COR-L47 (cell line): ENCODE measurements at places on chromosomes 5 and 9.

- no peak for DNase-seq
Observed at GRCh38 chr9:130755377-130756007, 61.9 kb downstream of the EXOSC2 start.

- DNase-seq = no peak
Observed at GRCh38 chr5:107275333-107275732, 395.4 kb downstream of the EFNA5 start.

GRCh38 chr9:132585954-132586829 is 3.8 kb downstream of the BARHL1 start:
- no peak for DNase-seq

DNA sequence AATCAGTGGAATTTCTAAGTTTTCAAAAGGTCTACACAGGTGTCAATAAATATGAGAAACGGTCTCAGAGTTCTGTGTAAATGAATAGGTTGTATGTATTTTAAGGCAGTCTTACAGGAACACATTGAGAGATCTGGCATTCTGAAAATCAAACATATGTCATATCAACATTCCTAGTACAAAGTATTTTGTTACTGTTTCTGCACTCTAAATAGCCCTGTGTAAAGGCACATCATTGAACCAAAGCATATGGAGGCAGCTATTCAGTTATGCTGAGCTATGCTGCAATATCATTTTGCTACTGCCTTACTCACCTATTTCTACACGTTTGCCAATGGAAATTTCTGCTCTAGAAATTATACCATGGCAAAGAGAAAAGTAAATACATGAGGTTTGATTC is 379.1 kb downstream of the KIAA0825 start:
- no peak for DNase-seq

- DNase-seq = no peak
Observed at GRCh38 chr9:129762985-129763926, 10.4 kb upstream of the PTGES start.

DNA sequence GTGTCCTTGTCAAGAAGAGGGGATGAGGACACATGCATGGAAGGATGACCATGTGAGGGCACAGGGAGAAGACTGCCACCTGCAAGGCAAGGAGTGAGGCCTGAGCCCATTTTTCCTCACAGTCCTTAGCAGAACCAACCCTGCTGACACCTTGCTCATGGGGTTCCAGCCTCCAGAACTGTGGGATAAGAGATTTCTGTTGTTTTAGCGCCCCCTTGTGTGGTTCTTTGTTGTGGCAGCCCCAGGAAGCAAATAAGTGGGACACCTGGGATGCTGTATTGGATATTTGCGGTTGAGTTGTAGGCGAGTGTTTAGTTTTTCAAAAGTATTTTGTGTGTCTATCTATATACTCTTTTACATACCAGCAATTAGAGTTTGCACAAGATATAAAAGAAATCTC is 206.4 kb downstream of the NXNL2 start:
- no peak for DNase-seq

DNA sequence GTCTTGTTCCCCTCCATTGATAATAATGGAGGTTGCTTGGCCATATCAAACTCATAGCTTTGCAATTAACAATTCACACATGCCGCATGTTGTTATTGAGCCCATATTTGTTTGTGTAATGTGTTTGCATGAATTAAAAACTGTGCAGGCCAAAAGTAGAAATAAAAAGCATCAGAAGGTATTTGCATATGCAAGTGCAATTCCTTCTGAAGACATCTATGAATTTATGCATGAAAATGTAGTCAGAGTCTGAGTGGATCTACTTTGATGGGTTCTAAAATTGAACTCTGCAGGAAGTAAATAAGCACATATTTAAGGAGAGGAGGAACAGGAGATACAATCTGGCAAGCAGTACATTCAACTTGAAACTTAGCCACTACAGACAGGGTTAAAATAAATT is 1004.6 kb upstream of the WWC1 start:
- DNase-seq = no peak

DNA sequence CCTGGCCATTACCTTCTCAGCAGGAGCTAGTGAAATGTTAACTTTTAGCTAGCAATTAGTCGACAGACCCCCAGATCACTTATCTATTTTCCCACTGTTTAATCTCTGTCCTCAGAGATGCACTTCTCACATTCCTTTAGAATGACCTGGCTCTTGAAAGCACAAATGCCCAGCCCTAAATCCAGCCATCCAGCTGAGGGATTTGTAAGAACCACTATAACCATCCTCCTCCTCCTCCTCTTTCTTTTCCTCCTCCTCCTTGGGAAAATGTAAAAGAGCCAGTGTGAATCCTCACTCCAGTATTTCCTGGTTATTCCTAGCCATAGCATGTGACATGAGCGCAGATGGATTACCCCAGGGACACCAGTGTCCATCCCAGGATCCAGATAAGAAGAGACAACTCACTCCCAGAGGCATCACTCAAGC is 124.3 kb downstream of the ENC1 start:
- no peak for DNase-seq

DNA sequence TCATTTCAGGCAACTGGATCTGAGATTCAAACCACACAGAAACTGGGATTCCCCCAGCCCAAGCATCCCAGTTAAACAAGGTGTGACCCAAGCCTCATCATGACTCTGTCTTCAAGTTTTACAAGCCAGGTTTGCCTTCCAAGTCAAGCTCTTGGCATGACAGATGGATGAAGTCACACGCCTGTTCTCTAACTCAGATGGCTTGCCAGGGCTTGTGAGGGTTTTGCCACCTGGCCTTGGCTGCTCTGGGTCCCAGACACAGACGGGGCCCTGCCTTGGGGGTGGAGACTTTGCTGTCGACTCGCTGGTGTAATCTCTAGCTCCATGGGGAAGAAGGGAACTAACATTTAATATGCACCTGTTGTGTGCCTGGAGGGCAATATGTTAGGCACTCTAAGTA is 95.8 kb upstream of the RARS1 start:
- DNase-seq = no peak

DNA sequence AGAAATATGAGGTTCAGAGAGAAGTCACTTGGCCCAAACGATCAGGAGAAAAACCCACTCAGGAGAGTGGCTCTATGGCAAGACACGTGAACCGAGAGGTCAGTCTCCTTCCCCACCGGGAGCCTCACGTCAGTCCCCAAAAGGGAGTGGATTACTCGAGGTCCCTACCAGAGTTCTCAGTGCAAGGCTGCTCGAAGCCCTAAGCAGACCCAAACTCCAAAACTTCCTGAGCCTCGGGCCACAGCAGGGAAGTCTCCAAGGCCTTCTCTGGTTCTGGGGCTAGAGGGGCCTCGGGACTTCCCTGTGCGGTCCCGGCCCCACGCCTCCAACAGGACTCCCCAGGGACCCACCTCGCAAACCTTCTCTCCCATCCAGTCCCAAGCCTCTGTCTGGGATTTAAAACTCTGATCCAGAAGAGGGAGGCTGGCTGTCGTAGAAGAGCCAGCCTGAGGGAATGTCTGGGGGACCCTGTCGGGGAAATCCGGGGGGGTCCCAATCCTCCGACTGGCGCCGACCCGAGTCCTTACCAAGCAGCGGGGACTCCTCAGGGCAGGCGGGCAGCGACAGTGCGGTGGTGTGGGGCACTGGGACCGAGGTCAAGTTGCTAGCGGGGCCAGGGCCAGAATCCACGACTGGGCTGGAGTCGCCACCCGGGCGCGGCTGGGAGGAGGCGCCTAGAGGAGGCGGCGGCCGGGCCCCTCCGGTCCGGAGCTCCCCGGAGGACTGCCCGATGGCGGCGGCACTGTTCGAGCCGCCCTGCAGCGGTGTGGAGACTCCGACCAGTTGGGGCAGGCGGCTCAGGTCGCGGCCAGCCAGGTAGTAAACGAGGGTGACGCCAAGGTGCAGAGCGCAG is 679 bp downstream of the B4GALT1 start:
- no peak for DNase-seq

DNA sequence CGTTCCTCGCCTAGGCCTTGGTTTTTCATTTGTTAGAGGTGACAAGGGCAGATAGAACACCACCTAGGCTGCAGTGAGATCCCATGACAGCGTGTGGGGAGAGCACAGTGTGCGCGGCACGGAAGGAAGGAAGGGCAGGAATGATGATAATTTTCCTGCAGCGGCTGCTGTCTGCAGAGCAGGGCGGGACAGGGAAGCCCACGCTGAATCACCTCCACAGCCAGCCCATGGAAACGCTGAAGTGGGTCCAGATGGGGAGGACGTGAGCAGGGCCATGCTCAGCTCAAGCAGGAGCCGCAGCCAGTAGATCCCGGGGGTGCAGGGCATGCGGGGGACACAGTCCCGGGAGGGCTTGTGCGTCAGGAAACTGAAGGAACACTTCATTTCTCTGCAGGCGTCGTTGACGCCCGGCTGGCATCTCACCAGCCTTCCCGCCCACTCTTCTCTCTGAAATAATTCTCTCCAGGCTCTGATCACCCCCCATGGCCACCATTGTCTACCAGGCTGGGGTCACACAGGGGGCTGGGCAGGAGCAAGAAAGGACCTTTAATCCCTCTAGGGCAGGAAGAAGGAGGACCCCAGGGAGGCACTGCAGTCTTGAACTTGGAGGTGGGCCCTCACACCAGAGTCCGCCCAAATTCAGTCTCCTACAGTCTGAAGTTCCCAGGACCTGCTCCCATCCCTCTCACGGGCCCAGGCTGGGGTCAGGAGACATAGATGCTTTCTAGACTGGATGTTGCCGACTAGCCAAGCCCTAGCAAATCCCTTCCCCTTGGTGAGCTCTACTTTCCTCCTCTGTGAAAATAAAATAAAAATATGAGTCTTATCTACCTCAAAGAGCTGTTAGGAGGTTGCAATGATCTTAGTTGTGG is 20.9 kb upstream of the SYNPO start:
- DNase-seq = no peak

- DNase-seq = no peak
Observed at GRCh38 chr5:130995254-130995515, 169.9 kb downstream of the HINT1 start.

DNA sequence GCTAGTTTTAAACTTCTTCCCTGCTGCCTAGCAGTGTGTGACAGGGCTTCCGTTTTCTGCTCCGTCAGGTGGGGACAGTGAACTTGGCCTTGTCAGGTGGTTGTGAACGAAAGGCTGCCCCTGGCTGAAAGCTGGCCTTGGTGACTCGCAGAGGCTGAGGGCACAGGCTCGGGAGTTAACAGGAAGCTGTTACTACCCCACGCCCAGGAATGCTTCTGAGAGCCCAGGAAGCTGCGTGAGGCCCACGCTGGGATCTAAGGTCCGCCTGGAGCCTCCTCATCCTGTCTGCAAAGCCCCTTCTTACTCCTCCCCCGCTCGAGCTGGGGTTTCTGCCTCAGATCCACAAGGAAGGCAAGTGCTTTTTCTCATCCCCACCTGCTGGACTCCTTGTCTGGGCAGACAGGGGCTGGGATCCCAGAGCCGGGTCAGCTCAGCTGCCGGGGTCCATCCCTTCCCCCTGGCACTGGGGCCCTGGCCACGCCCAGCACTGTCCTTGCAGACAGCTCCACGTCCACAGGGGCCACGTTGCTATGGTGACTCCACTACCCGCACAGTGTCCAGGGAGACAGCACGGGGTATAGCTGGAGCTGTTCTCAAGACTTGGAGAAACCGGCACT is 124.7 kb upstream of the TBC1D2 start:
- DNase-seq = no peak

DNA sequence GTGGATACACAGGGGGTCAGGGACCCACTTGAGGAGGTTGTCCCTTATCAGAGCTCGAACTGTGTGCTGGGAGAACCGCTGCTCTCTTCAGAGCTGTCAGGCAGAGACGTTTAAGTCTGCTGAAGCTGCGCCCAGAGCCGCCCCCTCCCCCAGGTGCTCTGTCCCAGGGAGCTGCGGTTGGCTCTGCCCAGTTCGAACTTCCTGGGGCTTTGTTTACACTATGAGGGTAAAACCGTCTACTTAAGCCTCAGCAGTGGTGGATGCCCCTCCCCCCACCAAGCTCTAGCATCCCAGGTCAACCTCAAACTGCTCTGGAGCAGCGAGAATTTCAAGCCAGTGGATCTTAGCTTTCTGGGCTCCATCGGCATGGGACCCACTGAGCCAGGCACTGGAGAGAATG is 15.9 kb downstream of the SRD5A1 start:
- no peak for DNase-seq

DNA sequence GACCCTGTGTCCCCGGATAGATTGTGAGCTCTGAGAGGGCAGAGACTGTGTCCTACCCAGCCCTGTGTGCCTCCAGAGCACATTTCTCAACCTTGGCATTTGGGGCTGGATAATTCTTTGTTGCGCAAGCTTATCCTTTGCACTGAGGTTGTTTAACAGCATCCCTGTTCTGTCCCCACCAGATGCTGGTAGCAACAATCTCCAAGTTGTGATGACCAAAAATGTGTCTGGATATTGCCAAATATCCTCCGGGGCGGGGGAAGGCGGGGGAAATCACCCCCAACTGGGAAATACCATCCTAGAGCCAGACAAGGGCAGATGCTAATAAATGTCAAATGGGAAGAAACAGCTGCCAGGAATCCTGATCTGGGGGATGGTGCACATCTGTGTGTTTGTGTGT is 24.0 kb upstream of the TNIP1 start:
- no peak for DNase-seq

DNA sequence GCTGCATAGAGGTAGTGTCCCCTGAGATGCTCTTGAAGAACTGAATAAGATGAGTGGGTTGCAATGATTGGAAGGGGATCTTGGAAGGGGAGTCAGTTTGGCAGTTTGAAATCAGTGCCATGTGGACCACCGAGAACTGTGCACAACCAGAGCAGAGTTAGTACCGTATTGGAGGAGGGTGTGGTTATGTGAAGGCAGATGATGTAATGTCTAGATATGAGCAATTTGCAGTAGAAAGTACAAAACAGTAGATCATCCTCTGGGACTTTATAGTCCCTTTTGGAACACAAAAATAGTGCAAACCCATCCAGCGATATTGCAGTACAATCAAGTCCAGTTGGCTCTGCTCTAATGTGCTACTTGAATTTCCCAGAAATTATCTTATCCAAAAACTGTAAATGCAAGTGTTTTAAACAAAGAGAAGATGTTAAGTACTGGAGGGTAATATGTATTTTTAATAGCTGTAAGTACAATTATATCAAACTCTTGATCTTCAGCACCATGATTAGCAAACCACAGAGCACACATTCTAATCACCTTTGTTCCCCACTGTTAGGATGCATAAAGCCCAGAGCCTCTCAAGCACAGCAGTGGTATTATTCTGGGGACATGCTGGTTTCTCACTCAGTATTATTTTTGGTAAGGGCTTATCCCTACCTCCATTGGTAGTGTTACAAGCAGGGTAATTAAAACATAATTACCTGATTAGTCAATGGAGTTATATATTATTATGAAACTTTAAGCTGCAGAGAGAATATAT is 41.5 kb downstream of the MEGF10 start:
- no peak for DNase-seq

DNA sequence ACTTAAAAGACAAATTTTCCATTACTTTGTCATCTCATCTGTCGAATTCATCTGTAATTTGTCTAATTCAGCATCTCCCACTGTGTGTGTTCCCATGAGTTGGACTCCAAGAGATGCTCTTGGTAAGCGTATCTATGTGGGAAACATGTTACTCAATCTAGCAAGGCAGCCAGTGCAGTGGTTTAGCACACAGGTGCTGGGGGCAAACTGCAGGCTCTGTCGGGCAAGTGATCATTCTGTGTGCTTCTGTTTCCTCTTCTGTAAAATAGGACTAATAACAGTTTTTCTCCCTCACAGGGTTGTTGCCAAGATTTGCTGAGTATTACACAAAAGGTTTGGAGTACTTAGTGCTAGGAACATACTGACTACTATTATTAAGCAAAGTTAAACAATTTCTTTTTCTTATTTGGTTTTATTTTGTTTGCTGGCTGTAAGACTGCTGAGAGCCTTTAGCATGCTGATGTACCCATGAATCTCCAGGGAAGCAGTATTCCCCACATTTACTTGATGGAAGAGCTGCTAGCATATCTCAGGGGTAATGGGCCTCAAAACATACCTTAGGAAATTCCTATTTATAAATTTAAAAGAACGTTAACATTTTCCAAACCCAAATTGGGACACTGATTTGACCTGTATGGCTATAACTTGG is 709 bp upstream of the GAPT start:
- DNase-seq = no peak
